ENCODE measurements at places on chromosomes 5 and 9. TPM values are rescaled to one million over a fixed set of nuclear protein-coding genes. Genes with fewer than 3 reads are reported as not detected.

- H3K4me3 ChIP-seq: no peak overlapping the region
- peak; percentile 75 for DNase-seq
- no peak overlapping the region for H3K27ac ChIP-seq
Observed at GRCh38 chr9:36748322-36748899, 175.7 kb downstream of the MELK start.

DNA sequence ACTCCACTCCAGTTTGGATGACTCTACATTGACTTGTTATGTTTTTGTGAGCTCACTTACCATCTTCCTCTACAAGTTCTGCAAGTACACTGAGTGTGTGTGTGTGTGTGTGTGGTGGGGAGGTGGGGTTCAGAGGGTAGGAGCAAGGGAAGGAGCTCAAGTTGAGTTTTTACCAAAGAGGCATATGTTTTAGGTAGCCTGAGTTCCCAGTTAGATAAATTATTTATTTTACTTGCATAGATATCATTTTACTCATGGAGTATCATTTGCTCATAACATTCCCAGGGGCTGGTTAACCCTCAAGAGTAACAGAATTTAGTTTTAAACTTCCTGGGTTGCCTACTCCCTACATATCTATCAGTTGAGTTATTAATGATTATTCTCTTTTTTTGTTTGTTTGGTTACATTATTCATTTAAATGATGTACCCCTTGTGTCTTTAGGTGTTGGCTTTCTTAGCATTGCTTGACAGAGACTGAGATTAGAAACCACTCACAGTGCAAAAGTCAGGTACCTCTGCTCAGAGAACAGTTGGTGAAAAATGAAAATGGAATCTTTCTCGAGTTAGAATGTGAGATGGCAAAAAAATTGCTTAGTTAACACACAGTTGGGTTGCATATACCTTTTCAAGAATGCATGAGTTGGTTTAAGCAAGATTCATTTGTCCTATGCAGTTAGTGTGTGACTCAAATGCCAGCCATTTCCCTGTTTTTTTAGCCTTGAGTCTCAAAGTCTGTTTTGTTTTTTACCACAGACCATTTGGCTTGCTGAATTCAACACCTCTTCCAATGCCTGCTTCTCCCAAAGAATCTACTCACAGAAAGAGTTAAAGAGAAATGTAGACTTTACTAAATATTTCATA is 29.2 kb downstream of the TNFSF8 start:
- H3K4me1 ChIP-seq: no peaks in the 10 kb centered on the region
- no peak overlapping the region for H3K4me3 ChIP-seq
- H3K27me3 ChIP-seq: peaks cover 35% of the 10 kb centered on the region
- no peak overlapping the region for H3K27ac ChIP-seq
- no peaks in the 10 kb centered on the region for H3K36me3 ChIP-seq
- no peak for DNase-seq

- no peak overlapping the region for H3K27ac ChIP-seq
- peak; percentile 63 for DNase-seq
- no peaks in the 10 kb centered on the region for H3K27me3 ChIP-seq
- H3K4me1 ChIP-seq: no peaks in the 10 kb centered on the region
Observed at GRCh38 chr9:2271426-2271825, 256.3 kb downstream of the SMARCA2 start.

DNA sequence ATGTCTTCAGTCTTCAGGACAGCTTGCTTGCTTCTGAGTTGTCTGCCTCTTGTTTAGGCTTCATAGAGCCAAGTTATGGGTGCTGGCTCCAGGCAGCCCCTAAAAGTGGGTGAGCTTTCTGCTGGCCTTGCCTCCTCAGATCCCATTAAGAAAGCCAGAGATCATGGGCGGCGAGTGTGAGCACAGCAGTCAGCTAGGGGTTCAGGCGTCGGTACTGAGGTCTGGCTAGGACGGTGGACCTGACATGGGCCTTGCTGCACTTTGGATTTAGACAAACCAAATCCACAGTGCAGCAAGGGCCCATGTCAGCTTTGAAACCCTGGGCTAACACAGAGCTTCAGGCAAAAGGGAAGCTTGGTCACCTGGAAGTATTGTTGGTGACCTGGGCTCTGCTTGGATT is 17.6 kb downstream of the PSAT1 start:
- H3K4me1 ChIP-seq: no peaks in the 10 kb centered on the region
- no peaks in the 10 kb centered on the region for H3K27me3 ChIP-seq
- DNase-seq: no peak
- no peak overlapping the region for H3K4me3 ChIP-seq

DNA sequence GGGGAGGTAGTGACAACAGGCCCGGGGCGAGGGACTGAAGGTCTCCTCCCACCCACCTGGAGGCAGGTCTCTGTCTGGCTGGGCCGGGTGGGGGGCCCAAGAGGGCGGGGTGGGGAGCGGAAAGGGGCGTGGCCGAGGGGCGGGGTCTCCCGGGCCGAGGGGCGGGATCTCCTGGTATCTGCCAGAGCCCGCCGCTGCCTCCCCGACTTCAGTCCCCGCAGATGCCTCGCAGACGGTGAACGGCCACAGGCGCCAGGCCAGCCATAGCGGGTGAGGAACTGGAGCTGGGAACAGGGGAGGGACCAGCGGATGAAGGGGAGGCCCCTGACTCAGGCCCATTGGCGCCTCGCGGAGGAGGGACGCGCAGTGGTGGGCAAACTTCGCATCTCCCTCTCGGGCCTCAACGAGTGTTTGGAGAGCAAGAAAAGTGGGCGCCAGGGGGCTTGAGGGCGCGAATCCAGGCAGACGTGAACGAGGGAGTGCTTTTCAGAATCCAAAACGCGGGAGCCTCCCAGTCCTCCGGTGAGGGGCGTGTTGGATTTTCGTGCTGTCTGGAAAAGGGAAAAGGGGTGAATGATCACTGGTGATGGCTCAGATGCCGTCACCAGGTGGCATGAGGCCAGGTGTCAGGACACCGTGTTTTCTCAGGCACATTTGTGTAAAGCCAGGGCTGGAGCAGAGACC is at the start of gene ADGRD2:
ADGRD2 (plus strand) TSS at position 211 of the 684 bp plus-strand sequence. CDS start 1,216 bp downstream, outside the sequence.
- H3K4me3 ChIP-seq: no peak within 1 kb of the TSS
- H3K27ac ChIP-seq: no peak within 1 kb of the TSS
- no peaks in the 10 kb centered on the region for H3K4me1 ChIP-seq
- H3K27me3 ChIP-seq: peaks cover 33% of the 10 kb centered on the region

DNA sequence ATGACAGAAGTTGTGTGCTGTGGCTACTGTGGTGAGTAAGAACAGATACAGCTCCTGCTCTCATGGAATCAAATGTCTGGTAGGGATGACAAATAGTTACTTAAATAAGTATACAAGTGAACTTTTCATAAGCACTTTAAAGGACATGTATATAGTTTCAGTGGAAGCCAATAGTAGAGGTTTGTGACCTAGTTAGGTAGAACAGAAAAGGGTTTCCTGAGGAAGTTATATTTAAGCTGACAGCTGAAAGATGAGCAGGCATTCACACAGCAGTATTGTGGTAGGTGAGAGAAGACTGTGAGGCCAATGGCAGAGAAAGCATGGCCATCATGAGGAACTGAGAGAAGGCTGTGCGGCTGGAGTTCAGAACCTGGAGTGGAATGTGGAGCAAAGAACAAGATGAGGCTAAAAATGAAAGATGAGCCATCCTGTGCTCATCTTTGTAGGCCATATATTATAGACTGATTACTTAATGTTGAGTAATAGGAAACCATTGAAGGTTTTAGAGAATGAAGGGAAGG is 15.4 kb downstream of the FAM174A start:
- no peaks in the 10 kb centered on the region for H3K36me3 ChIP-seq
- H3K27me3 ChIP-seq: no peaks in the 10 kb centered on the region
- H3K4me3 ChIP-seq: no peak overlapping the region
- H3K4me1 ChIP-seq: no peaks in the 10 kb centered on the region
- DNase-seq: no peak

ACSL6 gene
- polyA plus RNA-seq: 0.48 TPM

DNA sequence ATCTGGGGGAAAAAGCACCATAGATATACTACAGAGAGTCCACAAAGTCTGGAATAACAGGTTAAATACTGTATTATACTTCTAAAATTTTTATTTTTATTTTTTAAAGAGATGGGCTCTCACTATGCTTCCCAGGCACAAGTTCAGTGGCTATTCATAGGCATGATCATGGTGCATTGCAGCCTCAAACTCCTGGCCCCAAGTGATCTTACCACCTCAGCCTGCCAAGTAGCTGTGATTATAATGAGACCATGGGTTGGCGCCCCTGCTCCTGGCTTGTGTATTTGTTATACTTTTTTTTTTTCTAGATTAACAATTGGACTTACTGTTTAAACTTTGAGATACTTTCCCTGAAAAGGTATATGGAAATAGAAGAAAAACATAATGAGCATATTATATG is 25.9 kb downstream of the ERBIN start:
- H3K4me3 ChIP-seq: no peak overlapping the region
- H3K4me1 ChIP-seq: no peaks in the 10 kb centered on the region
- no peak for DNase-seq
- no peaks in the 10 kb centered on the region for H3K36me3 ChIP-seq
- no peaks in the 10 kb centered on the region for H3K27me3 ChIP-seq

DNA sequence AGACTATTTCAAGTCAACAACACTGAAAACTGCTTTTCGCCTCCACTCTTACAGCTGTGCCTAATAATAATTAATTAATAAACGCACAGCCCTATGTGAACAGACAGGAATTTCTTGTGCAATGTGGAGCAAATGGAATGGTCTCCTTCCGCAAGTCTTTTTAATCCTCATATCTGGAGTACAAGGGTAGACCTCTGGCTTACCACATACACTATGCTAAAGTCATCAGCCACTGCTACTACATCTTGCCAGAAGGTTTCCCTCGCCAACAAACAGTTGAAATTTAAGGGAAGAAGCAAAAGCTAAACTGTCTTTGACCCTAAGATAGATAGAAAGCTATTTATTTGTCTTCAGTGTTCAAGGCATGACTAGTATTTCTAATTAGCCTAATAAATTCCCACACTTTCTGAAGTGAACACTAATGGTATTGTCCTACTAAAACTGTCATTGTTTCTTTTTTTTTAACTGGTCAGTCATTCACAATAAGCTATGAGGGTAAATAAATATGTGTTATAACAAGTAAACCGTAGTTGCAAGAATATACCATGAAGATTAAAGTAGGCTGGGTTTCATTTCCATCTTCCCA is 63.9 kb downstream of the GOLPH3 start:
- peaks cover 21% of the 10 kb centered on the region for H3K4me1 ChIP-seq
- DNase-seq: no peak
- H3K36me3 ChIP-seq: peaks cover 20% of the 10 kb centered on the region
- H3K27me3 ChIP-seq: no peaks in the 10 kb centered on the region
- no peak overlapping the region for H3K4me3 ChIP-seq
- H3K27ac ChIP-seq: peak overlapping the region; percentile 47

DNA sequence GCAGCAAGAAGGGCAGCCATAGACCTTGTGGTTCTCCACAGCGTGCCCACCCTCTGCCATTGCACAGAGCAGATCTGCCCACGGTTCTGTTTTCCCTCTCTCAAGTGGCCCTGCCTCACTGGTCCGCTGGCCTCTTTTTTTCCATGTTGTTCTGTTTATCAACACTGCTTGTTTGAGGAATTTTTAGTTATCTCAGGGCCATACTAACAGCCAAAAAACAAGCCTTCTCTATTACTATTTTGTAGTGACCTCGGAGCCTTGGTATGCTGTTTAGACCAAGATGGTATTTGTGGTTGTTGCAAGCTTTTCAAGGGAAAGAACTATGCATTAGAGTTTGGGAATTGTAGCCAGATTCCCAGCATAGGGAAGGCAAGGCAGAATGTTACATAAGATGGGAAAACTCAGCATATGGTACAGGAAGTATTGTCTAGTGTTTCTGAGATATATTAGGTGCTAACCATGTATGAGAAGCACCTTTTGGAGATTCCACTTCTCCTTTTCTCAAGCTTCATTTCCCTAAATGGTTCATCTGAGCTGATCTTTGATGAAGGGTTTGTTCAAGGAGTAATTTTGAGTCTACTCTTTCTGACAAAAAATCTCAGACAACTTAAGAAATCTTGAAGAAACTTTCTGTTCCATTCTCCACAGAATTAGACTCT is 54.3 kb downstream of the NUP214 start:
- peak; percentile 86 for DNase-seq
- peaks cover 29% of the 10 kb centered on the region for H3K4me1 ChIP-seq
- H3K27me3 ChIP-seq: no peaks in the 10 kb centered on the region
- H3K27ac ChIP-seq: peak overlapping the region; percentile 64
- peaks cover 29% of the 10 kb centered on the region for H3K36me3 ChIP-seq

ARL14EPL gene
- not detected for polyA plus RNA-seq

GDA gene
- polyA plus RNA-seq: 0.59 TPM

- no peak overlapping the region for H3K27ac ChIP-seq
- H3K36me3 ChIP-seq: no peaks in the 10 kb centered on the region
- H3K4me3 ChIP-seq: no peak overlapping the region
Observed at GRCh38 chr5:56522960-56523359, 289.8 kb upstream of the ANKRD55 start.

DNA sequence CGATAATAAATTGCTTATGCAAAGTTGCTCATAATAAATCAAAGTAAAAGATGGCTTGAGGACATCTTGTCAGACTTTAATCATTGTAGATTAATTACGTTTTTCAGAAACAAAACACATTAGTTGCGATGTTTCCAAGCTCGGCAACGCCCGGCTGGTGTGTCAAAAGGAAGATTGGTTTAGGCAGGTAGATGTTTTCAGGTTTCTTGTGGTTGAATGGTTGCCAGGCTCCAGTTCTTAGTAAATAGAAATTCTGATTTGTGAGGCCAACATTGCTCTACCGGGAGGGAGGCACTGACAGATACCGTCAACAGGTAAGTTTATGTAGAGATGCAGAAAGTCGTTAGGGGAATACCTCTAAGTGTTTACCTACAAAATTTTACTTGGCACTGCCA is 280.3 kb downstream of the NPR3 start:
- no peak overlapping the region for H3K4me3 ChIP-seq
- H3K36me3 ChIP-seq: no peaks in the 10 kb centered on the region
- no peak for DNase-seq
- no peak overlapping the region for H3K27ac ChIP-seq
- no peaks in the 10 kb centered on the region for H3K4me1 ChIP-seq

GRCh38 chr9:33787839-33788238 is 7.5 kb upstream of the PRSS3 start:
- no peak for DNase-seq
- H3K4me3 ChIP-seq: no peak overlapping the region
- H3K27ac ChIP-seq: no peak overlapping the region
- H3K36me3 ChIP-seq: no peaks in the 10 kb centered on the region
- no peaks in the 10 kb centered on the region for H3K4me1 ChIP-seq

DNA sequence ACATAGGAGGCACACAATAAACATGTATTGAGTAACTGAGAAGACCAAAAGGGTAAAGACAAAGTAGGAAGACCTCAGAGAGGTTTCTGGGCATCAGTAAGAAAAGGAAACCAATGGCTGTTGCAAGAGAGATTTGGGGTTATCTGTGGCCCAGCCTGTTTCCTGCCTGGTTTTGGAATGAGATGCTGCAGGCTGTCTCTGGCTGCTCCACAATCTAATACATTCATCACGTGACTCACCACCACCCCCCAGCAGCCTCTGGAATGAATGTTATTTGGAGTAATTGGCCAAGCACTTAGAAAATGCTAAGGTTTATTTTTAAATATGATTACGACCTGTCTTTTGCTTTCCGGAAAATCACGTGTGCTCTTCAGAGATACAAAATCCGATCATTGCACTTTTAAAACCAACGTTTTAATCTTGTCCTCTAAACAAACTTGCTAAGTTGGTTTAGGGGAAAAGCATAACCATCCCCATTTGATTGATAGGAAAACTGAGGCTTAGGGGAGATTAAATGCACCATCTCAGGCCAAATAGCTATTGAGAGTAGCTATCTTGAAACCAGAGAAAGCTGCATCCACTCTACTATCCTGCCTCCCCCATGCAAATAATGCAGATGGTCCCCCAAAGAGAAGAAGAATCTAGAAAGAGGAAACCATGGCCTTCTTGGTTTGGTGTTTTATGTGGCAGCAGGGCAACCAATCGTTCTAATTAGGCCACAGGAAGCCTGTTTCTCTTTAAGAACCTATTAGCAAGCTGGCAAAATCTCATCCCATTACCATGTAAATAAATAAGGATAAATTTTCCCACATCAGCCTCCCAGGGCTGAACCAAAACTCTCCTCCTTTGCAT is 151.8 kb upstream of the ADRA1B start:
- no peak overlapping the region for H3K27ac ChIP-seq
- no peaks in the 10 kb centered on the region for H3K4me1 ChIP-seq
- DNase-seq: peak; percentile 97

NMUR2 gene
- not detected for polyA plus RNA-seq

TERT gene
- not detected for polyA plus RNA-seq

Data from cardiac muscle cell (in vitro differentiated cells and primary cell).